ENCODE measurements at places on chromosomes 2 and 18.

GRCh38 chr18:7958897-7959146, 391.7 kb downstream of the PTPRM start:
- no peak for DNase-seq

- peak; percentile 5 for DNase-seq
Observed at GRCh38 chr18:14189858-14190257, 57.6 kb upstream of the ZNF519 start.

- no peak for DNase-seq
Observed at GRCh38 chr2:28282248-28282647, 110.4 kb upstream of the FOSL2 start.

DNA sequence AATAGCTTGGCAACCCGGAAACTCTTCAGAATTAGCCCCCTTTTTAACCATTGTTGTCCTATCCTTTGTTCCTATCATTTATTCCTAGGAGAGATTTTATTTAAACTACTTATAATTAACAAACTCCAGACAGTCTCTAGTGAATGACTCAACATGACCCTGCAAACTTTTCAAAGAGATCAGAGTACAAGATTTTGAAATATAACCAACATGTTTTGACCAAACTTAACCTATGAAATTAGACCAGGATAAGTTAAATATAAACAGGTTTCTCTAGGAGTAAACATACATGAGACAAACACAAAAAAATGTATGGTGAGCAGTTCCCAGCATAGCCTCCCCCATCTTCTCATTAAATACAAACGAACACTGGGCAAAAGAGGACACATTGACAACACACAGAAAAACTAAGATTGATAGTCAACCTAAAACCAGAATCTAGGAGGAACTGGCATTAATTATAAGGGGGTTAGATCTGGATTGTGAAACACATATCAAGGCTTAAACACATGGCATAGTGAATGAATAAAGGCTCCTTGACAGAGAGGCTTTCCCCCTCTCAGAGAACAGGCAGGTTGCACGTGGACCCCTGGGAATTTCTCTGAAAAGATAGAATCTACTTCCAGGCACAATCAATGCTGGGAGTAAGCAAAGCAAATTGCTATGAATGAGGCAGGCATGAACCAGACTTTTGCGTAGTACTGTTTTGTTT, 284.1 kb downstream of the IRS1 start:
- DNase-seq: no peak

GRCh38 chr2:241773511-241774418, 2.9 kb upstream of the GAL3ST2 start:
- DNase-seq: no peak

- no peak for DNase-seq
Observed at GRCh38 chr2:65856928-65857327, 424.5 kb upstream of the SPRED2 start.

GRCh38 chr2:219220652-219221402, 2.1 kb upstream of the ABCB6 start:
- peak; percentile 39 for DNase-seq

DNA sequence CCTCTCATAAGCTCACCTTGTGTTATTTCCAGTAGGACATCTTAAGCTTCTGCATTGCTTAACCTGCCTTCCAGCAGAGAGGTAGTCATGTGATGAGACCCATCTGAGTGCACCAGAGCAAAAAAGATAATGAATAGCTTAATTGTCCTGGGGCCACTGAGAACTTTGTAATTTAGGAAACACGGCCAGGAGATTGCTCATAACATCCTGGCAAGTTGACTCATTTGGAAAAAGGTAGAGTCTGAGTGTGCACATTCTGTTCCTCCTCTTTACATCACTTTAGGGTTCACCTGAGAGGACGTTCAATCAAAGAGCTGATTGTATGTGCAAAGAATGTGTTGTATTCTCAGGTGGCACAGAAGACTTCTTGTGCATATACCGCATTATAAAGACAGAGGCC, 830.2 kb upstream of the SOX11 start:
- no peak for DNase-seq

- DNase-seq: no peak
Observed at GRCh38 chr2:150162241-150162942, 325.1 kb downstream of the RND3 start.

DNA sequence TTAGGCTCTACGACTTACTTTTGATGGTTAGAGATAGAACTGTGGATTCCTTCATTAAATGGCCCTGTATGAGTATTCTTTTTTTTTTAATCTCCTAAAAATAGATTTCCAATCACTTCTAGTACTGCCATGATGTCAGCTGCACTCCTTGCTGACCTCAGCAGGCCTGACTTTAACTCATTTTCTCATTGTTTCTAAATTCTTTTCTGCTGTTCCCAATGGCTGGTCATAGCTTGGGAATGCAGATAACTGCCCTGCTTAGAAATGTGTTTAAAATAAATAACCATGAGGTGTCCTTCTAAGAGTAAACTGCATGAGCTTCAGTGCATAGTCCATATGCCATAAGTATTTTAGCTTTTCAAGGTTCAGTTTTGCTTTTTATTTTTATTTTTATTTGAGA, 15.7 kb downstream of the CCDC85A start:
- DNase-seq: no peak

GRCh38 chr2:120604767-120605166, 130.9 kb upstream of the GLI2 start:
- DNase-seq: no peak

GRCh38 chr18:74286106-74286855, 5.5 kb downstream of the CYB5A start:
- no peak for DNase-seq

Measured in hematopoietic multipotent progenitor cell treated with erythropoietin and hydrocortisone succinate and interleukin-3 and kit ligand, for 8 days (in vitro differentiated cells).